ENCODE measurements at places on chromosomes 7 and 10. TPM values are rescaled to one million over a fixed set of nuclear protein-coding genes. Genes with fewer than 3 reads are reported as not detected.

DNA sequence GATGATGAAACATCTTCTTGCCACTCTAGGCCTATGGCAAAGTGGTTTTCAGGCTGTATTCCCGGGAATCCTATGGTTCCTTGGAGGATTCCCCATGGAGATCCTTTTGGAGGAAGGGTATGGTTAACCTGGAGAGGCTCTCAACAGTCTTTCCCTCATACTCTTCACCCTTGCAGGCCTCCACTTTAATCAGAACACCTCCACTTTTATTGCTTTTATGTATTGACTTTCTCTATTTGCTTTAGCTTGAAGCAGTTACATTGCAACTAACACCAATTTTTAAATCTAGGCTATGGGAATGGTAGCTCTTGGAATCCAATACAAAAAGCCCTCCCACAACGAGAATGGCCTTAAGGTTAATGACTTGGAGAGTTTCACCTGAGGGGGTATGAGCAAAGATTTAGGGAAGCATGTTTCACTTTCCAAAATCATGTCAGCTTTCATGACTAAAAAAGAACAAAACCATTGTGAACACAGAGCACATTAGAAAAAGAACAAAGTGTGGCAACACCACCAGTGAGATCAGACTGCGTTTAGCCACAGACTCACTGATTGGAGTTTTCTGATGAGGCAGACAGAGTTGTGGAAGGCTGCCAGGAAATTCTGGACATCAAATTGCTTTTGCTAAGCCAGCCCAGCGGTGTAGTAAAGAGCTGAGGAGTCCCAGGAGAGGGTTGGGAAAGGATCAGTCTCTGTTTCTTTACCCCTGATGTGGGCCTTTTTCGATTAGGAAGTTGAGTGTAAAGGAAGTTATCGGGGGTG is 130.4 kb upstream of the BMPER start:
- DNase-seq, result peak; percentile 28

- no peak for DNase-seq
These were observed 200.3 kb downstream of the PRPF18 start for GRCh38 chr10:13787015-13787421.

DNA sequence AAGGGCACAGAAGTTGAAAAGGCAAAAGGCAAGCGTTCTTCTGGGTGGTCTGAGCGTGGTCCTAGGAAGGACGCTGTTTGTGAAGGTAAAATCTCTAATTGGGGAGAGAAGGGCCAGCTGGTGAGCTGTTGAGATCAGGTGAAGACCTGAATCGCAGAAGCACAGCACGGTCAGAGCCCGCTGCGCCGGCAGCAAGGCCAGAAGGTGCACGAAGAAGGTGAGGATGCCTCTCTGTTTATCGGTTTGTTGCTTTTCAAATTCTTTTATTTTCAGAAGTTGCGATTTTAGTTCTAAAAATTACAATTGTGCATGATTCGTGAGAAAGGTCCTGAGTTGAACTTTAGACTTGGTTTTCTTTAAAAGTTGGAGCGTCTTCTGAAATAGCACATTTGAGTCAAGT is 247.8 kb upstream of the FOXK1 start:
- DNase-seq, result no peak

DNA sequence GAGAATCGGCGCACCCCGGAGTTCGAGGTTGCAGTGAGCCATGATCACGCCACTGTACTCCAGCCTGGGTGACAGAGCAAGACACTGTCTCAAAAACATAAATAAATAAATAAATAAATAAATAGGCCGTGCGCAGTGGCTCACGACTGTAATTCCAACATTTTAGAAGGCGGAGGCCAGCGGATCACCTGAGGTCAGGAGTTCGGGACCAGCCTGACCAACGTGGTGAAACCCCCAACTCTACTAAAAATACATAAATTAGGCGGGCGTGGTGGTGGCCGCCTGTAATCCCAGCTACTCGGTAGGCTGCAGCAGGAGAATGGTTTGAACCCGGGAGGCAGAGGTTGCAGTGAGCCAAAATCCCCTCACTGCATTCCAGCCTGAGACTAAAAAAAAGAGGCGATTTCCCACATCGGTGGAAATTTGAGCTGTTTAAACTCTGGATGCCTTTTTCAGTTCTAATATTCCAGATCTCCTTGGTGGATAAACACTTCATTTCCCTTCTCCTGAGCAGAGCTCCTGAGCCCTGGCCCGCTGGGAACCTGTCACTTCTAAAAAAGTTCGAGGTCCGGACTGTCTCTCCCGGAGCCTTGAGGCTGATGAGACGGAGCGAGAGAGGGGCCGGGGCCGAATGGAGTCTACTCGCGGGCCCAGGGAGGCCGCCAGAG is 2.0 kb upstream of the NFKB2 start:
- DNase-seq, result no peak

NFE2L3 gene
- total RNA-seq, result 13.4 TPM
